ENCODE measurements at places on chromosomes 7 and 10.
A peak's percentile ranks its signal among the peaks of the same experiment; 100 is the strongest.

- DNase-seq: no peak
Observed at GRCh38 chr10:770975-771374, 81.5 kb upstream of the DIP2C start.

DNA sequence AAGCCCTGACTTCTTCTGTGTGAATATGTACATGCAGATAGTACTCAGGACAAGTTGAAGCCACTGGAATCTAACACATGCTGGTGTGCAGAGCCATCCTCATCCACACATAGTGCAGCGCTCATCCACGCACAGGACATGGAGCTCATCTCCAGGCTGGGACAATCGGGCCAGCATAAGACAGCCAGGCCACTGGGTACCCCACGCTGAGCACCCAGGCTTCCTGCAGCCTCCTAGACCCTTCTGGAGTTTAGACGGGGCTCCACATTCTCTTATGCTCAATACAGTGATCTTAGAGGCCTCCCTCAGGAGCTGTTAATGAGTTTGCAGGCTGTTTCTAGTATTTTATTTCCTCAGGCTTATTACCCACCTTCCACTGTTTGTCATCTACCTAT, 238.9 kb downstream of the TNS3 start:
- DNase-seq: no peak

DNA sequence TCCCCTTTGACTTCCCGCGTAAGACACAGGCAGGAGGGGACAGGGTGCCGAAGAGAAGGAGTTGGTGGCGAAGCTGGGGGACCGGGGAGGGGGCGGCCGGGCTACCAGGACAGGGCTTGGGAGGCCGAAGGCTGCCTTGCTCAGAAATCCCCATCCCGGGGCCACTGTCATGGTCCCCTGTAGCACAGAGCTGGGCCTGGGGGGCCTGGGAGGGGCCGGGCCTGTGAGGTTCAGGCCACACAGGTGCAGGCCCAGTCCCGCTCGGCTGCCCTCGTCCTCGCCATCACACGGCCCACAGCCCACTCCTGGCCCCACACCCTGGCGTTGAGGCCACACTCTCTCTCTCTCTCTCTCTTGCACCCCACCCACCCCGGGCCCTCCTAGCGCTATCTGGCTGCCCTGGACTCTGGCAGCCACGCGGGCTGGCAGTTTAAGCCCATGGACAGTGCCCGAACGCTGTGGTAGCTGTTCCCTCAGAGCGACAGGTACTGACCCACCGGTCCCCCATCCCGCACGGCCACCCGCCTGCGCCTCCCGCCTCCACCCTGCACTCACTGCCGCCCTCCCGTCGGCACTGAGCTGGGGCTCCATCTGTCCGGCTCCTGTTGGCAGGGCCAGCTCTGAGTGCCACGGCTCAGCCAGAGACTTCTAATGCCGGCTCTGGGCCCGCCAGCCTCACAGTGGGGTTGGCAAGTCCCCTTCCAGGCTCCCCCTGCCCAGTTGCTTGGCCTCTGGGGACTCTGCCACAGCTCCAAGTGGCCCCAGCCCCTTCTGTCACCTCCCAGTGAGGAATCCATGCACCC, 28.0 kb downstream of the TTYH3 start:
- no peak for DNase-seq

DNA sequence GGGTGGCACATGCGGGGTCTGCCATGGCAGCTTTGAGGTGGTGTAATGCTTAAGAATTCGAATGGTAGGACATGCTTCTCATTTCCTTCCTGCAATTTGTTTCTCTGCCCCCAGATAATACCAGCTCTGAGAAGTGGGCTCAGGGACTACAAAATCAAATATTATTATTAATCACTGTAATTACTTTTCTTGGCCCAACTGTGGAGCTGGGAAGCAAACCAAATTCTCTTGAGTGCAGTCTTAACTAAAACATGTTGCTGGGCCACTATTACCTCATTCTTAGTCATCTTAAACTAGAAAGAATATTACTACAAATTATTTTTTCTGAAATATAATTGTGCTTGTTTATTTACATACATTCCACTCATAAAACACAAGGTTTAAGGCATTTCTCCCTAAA, 566.7 kb upstream of the NRP1 start:
- peak; percentile 7 for DNase-seq

GRCh38 chr7:129240119-129240820, 15.4 kb downstream of the AHCYL2 start:
- no peak for DNase-seq

- no peak for DNase-seq
Observed at GRCh38 chr10:128934492-128934891, 532.5 kb upstream of the MGMT start.
